ENCODE measurements at places on chromosomes 2 and 18.

GRCh38 chr2:120465701-120465988 lies 119.7 kb downstream of the INHBB start:
- DNase-seq, result no peak

GRCh38 chr2:236394571-236394970 lies 130.4 kb upstream of the ASB18 start:
- no peak for DNase-seq

DNA sequence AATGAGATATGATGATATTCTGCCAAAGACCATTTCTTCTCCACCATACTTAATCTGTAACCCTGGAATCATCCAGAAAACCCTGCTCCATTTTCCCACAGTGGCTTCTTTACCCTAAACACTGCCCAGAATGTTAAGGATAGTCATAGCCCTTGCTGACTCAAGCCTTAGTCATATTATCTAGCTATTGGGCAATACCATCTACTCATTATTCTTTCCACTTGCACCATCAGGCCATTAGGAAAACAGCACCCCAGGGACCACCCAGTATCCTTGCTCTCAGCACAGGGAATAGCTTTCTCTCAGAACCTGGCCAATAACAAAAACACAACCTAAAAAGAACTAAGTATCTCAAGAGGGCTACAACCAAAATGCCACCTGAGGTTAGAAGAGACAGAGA lies 445.7 kb upstream of the SLC14A2 start:
- no peak for DNase-seq

- DNase-seq, result no peak
Measured at GRCh38 chr2:60416221-60417008, 137.0 kb downstream of the BCL11A start.

DNA sequence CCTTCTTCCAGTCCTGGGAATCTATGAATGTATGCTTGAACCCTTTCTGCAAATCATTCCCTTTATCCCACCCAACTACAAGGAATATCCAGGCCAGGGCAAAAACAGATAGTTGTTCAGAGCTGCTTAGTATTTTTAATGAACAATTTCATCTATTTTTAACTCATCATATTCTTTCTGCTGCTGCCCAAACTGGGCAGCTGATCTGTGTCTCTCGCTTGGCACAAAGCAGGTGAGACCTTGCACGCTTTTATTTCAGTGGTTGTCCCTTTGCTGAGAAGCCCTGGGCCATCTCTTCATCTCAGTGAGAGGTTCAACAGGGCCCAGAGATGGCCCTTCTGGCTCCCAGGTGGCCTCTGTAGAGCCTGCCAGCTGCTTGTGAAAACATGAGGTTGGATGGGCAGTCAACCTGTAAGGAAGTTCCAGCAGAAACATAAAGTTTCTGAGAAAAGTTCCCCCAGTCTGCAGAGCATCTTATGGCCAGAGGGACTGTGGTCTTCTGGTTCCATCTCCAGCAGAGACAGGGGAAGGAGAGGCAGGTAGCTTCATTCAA lies 57.5 kb downstream of the MYCN start:
- DNase-seq, result no peak

DNA sequence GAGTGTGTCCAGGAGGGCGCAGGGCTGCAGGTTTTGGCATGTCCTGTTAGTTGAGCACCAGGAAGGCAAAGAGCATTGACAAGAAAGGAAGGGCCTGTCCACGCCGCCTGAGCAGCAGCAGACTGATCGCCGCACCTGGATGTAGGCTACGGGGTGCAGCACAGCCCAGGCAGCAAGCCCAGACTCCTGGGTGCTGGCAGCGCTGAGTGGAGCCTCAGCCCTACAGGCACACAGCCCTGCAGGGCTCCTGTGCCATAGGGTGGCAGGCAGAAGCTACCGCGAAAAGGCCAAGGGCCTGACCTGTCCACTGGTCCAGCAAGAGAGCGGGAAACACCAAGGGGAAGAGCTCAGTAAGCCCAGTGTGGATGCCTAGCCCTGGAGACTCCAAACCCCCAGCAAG lies 198.0 kb downstream of the HDAC4 start:
- DNase-seq, result no peak

GRCh38 chr2:229971298-229971790 lies 49.0 kb downstream of the FBXO36 start:
- no peak for DNase-seq

DNA sequence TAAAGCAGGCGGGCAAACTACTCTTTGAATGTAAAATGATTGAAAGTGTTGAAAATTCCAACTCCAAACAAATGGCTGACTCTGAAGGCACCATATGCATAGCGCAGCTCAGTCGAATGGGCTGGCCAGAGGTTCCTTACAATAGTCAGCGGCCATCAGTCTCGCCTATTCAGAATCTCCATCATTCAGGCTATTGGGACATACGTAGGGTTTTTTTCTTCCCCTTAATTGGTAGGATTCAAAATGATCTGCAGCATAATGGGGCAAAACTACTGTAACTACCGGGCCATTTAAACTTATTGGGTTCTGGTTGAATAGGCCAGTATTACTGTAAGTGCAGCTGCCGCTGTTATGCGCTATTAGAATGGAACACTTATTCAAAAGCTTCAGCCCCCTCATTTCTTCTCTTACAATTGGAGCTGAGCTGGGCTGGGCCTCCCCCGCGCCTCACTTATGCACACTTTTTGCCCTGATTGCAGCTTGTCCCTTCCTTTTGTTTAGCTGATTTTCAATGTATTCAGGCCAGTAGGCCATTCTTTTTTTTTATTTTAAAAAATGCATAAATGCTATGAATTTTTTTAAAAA lies 40.4 kb downstream of the SLC9A4 start:
- DNase-seq, result no peak

GRCh38 chr2:164622338-164623106 lies 1.2 kb upstream of the GRB14 start:
- DNase-seq, result no peak

- no peak for DNase-seq
Measured at GRCh38 chr2:102014041-102014345, 22.2 kb downstream of the IL1R2 start.

DNA sequence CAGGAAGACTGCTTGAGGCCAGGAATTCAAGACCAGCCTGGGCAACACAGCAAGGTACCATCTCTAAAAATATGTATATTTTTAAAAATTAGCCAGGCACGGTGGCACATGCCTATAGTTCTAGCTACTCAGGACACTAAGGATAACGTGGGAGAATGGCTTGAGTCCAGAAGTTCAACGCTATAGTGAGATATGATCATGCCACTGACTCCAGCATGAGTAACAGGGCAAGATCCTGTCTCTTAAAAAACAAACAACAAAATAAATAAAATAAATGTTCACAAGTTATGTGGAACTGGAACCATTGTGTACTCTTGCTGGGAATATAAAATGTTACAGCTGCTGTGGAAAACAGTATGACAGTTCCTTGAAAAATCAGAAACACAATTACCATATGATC lies 47.2 kb downstream of the USP34 start:
- no peak for DNase-seq

DNA sequence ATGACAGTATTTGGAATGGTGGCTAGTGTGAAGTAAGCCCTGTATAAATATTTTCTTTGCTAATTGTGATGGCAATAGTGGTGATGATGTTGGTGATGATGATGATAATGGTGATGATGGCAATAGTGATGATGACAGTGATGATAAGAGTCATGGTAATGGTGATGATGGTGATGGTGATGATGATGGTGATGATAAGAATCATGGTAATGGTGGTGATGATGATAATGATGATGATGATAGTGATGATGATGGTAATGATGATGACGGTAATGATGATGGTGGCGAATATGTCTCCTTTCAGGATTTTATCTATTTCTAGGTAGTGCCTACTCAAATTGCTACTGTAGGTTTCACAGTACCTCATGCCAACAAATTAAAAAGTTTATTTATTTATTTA lies 205.4 kb downstream of the GALR1 start:
- DNase-seq, result no peak

DNA sequence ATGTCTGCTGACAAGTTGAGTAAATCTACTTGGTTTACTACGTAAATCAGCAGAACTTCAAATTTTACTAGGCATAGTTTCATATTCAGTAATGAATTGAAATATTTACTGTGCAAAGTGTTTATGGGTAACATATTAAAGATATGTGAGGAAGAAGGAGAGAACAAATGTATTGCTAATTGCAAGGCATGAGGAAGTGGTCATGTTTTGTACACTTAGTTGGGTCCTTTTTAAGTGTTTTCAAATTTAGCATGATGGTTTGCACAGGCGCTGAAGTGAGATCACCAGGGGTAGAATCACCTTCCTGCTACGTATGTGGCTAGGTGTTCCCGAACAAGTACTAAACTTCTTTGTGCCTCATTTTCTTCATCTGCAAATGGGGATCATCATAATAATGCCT lies 1534.4 kb downstream of the LRP1B start:
- DNase-seq, result no peak

DNA sequence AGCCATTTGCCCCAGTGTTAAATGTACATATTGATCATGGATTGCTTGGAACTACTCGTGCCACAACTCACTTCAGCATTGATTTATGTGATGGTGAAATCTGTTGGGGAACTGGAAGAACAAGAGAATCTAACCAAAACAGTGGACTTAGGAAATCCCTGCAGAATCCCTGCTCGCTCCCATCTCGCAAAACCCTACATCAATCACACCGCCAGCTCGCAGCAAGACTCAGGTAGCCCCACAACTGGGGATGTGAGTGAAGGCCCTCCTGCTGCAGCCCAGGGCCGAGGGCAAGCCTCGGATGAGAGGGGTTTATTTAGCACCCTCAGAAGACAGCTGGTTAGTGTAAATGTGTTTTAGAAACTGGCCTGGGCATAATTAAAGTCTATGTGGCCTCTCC lies 171.6 kb downstream of the ANAPC1 start:
- DNase-seq, result no peak

- no peak for DNase-seq
Measured at GRCh38 chr2:120771781-120772208, 36.1 kb downstream of the GLI2 start.

DNA sequence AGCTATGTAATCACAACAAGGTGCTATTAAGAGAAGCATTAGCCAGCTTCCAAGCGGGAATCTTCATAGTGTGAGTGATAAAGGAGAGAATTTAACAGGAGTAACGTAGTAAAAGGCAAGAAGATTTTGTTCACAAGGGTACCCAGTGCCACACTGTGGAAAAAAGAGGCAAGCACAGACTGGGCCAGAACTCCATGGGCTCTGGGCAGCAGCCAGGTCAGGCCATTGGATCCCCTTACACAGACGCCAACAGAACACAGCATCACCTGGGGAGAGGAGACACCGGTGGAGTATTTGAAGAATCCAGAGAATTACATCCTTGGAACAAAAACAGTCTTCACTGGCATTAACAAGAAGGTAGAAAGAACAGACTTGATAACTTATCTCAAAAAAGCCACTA lies 21.2 kb downstream of the AMER3 start:
- no peak for DNase-seq

GRCh38 chr2:216540920-216541319 lies 42.3 kb downstream of the RPL37A start:
- DNase-seq, result no peak

GRCh38 chr2:155203178-155203577 lies 504.7 kb downstream of the KCNJ3 start:
- no peak for DNase-seq

DNA sequence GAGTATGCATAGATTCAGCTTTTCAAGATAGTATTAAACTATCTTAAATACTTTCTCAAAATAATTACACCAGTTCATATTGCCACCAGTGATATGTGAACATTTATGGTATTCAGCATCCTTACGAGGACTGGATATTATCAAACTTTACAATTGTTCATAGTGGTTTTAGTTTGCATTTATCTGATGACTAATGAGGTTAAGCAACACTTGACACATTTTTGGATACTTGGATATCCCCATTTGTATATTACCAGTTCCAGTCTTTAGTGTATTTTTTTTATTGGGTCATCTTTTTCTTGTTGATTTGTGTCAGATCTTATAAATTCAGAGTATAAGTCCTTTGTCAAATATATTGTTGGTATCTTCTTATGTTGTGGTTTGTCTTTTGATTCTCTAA lies 128.4 kb downstream of the ASXL3 start:
- no peak for DNase-seq

- DNase-seq, result no peak
Measured at GRCh38 chr2:168758970-168759820, 43.2 kb upstream of the NOSTRIN start.

DNA sequence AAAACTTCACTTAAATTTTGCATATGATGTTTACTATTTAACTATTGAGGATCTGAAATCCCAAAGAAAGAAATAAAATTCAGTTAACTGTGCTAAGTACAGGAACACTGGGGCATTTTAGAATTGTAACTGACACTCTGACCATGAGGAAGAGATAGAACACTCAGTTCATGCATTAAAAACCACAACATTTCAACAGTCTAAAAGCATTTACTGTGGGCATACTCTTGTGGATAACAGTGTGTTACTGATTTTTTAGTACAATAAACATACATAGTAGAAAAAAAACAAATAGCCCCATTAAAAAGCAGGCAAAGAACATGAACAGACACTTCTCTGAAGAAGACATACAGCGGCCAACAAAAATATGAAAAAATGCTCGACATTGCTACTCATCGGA lies 1122.7 kb upstream of the PIK3C3 start:
- DNase-seq, result no peak

DNA sequence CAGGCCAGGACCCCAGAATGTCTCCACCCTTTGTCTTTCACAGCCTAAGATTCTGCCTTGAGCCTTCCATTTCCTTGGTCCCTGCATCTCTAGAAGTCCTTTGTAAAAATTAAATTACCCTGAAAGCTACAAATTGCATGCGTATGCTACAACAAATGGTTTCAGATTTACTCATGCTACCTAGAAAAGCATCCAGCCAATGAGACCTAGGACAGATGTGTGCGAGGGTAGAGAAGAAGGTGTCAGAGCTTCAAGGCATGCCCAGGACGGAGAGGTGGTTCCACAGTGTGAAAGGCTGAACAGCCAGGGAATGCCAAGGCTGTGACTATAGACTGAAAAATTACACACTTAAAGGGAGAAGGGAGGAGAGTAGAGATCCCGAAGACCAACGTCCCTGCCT lies 40.2 kb downstream of the CCBE1 start:
- DNase-seq, result no peak

DNA sequence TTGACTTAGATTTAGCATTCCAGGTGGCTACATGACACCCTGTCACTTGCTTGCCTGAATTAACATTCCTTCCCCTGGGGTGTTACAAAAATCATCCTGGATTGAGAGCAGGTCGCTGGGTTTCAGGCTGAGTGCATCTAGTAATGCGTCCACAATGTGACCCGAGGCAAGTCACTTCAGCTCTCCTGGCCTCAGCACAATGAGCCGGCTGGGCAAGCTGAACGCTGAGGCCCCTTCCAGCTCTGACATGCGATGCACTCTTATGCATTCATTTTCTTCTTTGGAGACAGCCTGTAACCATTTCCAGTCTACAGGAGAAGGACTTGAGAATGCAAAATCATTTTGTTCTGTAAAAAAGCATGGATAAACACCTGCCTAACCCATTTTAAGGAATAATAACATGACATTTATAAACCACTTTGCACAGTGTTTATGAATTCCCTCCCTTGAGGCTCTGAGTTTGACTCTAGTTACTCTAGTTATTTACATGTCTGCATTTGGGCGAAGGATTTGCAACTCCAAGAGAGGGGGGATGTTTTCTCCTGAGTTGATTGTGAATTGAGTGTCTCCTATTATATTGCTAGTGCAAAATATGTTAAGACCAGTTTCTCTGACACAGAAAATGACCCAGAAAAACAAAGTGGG lies 63.0 kb upstream of the CPO start:
- no peak for DNase-seq

Measured in activated naive CD8-positive, alpha-beta T cell treated with anti-CD3 and anti-CD28 coated beads, Interleukin-2, amount 50 U/mL, for 24 hours (primary cell).